ENCODE measurements at places on chromosomes 16 and 17.

- no peak for DNase-seq
These were observed 5.0 kb downstream of the FADS6 start for GRCh38 chr17:74888469-74888868.

DNA sequence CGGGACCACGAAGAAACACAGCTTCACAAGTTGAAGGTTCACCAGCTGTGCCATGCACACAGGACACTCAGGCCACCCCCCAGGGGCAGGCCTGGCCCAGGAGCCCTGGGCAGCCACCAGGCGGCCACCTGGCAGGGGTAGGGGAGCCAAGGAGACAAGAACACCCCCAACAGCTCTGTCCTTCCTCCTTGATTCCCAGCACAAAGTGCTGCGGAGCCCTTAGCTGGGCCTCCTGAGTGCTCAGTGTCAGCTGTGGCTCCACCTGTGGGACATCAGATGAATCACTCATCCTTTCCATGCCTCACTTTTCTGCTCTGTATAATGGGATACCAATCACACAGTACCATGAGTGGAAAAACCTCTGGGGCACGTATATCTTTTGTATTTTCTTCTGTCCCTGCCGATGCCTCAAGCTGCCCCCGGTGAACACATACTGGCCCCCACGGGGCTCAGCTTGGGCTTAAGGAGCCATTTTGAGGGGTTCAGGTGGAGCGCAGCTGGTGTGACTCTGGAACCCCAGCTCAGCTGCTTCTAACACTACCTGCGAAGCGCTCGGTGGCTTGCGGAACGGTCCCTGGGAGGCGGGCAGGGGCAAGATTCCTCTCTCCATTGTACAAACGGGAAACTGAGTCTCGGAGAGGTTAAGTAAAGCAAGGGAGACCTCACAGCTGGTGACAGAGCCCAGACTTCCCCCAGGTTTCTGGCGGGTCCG, 12.0 kb downstream of the GALK1 start:
- DNase-seq, result no peak

GRCh38 chr16:57271867-57272495, 12.5 kb downstream of the PLLP start:
- DNase-seq, result no peak

DNA sequence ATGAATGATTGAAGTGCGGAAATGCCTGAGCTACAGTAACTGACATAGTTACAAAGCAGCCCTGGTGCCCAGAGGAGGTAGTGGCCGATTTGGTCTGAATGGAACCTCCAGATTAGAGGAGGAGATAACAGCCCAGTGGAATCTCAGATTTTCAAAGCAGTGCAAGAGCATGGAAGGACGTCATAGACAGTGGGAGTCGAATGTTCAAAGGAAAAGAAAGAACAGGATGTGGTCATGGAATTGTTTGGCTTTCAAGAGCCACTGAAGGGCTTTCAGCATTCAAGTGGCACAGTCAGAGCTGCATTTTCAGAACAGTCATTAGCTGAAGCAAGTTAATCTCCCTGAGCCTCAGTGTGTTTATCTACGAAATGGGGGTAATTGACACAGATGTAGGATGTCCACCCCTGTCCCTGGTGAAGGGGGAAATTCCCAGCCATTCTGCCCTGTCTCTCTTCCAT, 104.6 kb upstream of the CACNG3 start:
- no peak for DNase-seq

GRCh38 chr17:76865174-76865573, 3.0 kb upstream of the MGAT5B start:
- DNase-seq, result no peak

Measured in stimulated activated CD8-positive, alpha-beta memory T cell treated with anti-CD3 and anti-CD28 coated beads, Interleukin-2, amount 100 ng/mL, for 48 hours (primary cell).